Stimulated activated naive CD4-positive, alpha-beta T cell treated with Interleukin-2 at 50 U/mL for 16 hours (primary cell): ENCODE measurements at places on chromosomes 7 and 10.

- no peak for DNase-seq
Measured at GRCh38 chr10:119252051-119252465, 44.7 kb downstream of the GRK5 start.

- no peak for DNase-seq
Measured at GRCh38 chr10:10193848-10194247, 823.8 kb upstream of the CELF2 start.

GRCh38 chr7:85734823-85735222 lies 548.0 kb upstream of the SEMA3D start:
- DNase-seq, result no peak

DNA sequence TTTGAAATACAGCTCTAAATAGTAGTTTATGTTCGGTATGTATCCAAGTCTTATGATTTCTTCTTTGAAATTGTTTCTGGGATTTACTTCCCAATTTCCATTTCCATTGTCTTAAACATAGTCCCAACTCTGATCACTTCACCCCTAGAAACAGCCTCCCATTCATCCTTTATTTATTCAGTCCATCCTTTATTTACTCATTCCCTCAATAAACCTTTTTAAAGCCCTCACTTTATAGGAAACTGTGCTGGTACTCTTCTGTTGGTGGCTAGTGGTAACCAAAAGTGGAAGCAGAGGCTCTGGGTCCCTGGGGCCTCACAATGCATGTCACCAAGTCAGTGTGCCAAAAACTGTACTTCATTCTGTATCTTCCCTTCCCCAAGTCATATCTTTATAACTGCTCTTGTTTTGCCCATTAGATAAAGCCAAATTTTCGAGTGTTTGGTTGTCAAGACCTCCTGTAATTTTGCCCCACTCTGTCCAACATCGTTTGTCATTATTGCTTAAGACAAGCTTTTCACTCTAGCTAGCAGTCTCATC lies 3.9 kb upstream of the EPC1 start:
- no peak for DNase-seq

GRCh38 chr7:42621543-42622219 lies 290.2 kb downstream of the C7orf25 start:
- DNase-seq, result no peak

- DNase-seq, result no peak
Measured at GRCh38 chr10:69501657-69502056, 50.4 kb downstream of the TSPAN15 start.

- no peak for DNase-seq
Measured at GRCh38 chr7:33201821-33202220, 72.5 kb downstream of the BBS9 start.

DNA sequence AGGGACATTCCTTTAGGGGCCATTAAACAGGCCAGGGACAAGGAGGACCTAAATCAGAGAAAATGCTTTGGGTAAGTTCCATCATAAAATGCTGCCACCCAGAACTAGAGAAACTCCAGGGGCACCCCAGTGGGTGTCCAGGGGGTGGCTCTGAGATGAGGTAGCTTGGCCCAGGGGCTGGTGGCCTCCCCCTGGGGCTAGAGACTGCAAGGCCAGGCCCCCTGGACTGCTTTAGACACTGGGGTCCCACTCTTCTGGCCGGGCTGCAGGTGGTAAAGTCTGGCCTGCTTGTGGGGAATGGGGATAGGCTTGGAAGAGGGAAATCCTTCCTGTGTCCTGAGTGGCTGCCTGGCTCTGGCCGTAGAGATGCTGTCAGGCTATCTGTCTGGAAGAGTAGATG lies 169.6 kb upstream of the PODXL start:
- DNase-seq, result no peak

DNA sequence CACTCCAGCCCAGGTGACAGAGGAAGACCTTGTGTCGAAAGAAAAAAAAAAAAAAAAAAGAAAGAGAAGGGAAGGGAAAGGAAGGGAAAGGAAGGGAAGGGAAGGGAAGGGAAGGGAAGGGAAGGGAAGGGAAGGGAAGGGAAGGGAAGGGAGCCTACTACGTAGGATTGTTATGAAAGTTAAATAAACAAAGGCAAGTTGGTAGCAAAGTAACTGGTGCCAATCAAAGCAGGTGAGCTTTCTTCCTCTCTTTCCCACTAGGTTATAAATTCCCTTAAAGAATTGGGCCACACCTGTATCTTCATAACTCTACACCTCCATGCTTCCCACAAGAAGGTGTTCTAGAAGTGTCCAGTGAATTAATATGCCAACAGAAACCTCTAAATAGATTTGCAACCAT lies 96.3 kb upstream of the AFAP1L2 start:
- DNase-seq, result no peak

DNA sequence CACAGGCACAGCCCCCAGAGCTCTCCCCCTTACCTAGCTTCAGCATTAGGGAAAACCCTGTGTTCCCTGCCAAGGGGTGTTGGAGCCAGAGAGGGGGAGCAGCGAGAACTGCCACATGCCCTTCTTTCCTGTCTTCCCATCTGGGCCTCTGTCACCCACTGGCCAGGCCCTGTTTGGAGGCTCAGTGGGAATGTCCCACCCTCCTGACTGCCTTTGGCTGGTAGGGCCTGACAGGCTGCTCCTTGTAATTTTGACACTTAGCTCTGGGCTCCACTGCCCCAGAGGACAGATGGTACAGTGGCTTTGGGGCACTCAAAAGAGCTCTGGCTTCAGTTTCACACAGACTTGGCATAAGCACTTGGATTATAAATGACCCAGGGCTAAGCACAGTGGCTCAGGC lies 50.6 kb downstream of the GRID2IP start:
- no peak for DNase-seq

GRCh38 chr7:24857623-24858022 lies 100.4 kb upstream of the GSDME start:
- no peak for DNase-seq

DNA sequence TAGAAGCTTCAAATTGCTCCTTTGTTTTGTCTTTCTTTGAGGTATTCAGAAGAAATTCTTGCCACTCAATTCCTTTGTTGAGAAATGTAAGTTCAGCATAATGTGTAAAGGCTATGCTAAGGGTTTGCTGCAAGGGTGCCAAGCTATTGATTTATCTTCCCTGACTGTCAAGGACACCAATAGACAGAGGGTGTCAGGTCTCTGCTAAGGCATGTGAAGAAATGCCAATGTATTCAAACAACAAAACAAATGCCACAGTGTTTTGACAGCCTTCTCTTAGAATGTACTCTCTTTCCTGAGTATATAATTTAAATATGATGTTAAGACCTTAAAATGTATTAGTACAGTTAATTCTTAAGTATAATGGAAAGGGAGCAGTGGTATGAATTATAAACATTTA lies 62.4 kb downstream of the LRGUK start:
- no peak for DNase-seq

- DNase-seq, result no peak
Measured at GRCh38 chr10:56844978-56845529, 484.0 kb upstream of the ZWINT start.

- peak; percentile 55 for DNase-seq
Measured at GRCh38 chr7:127347567-127348246, 44.8 kb downstream of the ZNF800 start.

DNA sequence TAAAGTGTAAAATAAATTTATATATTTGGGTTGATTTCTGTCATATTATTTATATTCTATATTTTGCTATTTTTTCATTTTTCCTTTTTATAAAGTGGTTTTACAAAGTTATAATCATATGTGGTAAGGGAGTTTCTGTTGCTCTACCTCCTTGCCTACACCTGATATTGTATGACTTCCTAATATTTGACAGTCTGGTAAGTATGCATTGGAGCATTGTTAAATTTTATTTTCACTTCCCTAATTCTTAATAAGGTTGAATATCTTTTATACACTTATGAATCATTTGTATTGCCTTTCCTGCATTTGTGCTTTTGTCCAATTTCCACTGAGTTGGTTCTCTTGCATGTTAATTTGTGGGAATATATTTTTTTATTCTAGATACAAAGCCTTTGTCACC lies 492.4 kb downstream of the GRID1 start:
- no peak for DNase-seq

GRCh38 chr7:716636-717035 lies 9.9 kb upstream of the DNAAF5 start:
- DNase-seq, result no peak

DNA sequence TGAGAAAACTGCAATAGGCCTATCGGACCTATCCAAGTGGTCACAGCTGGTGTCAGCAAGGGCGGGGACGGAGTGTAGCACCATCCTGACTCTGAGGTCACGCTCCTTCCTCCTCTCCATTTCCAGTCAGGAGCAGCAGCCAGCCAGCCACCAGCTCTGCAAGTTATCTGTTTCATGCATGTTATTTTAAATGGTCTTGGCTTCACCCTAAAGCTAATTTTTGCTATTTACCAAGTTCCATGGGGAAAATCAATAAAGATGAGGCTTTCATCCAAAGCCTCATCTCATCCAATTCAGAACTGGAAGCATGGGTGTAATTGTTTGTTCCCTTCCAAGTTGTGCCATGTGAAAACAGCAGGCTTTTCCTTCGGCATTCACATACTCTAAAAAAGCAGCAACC lies 49.3 kb downstream of the ICA1 start:
- DNase-seq, result no peak

- DNase-seq, result no peak
Measured at GRCh38 chr7:12436896-12437535, 33.4 kb upstream of the VWDE start.

DNA sequence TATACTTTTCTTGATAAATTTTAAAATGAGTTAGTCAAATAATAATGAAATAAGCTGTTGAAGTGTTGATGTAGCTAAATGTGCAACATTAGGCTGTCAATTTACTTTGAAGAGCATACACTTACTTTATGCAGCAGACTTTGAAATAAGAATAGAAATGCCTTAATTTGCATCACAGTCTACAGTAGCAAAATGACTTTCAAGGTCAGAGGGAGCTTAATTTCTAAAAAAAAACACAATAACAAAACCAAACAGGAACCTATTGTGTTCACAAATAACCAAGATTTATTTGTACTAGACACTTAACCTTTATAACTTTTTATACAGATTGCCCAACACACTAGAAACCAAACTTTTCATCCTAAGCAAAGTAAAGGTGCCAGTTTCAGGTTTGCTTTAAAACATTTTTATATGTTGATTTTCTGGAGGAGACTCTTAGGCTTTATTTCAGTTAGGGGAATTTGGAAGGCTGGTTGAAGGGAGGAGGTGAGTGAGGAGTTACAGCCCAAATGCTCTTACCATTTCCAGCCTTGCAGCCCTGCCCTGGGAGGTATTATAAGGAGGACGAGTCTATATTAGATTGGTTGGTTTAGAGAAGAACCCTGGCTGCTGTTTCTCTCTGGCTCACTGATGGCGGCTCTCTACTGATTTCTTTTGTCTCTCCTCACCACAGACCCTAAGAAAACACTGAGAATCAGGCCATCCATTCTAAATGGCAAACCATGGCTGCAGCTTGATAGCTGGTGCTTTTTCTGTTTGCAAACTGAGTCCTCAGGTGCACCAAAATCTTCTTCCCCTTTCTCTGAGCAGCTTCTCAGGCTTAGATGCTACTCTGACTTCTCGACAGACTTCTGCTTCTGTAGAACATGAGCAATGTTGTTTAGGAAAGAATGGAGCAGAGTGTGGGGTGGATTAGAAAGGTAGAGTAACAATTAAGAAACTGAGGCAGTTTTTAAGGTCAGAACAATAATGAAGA lies 55.2 kb upstream of the RPA3 start:
- DNase-seq, result no peak

- no peak for DNase-seq
Measured at GRCh38 chr10:5827841-5828240, 14.6 kb upstream of the GDI2 start.

DNA sequence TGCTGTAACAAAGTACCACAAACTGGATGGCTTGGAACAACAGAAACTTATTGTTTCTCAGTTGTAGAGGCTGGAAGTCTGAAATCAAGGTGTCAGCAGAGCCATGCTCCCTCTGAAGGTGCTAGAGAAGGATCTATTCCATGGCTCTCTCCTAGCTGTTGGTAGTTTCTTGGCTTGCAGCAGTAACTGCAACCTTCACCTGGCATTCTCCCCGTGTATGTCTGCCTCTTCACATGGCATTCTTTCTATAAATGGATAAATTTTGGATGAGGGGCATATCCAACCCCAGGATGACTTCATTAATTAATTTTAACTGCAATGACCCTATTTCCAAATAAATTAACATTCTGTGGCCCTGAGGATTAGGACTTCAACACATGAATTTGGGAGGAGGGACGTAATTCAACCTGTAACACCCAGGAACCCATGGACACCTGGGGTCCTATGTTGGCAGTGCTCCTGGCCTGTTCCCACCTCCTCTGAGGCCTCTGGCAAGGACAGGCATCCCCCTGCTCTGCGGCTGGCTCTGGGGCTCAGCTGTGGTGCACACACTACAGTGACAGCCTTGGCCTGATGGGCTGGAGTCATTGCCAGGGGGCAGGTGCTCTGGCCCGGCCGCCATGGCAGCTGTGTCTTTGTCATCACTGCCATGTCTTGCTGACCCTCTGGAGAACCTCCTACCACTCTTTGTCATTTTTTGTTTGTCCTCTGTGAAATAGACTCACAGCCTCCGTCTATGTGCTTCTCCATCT lies 30.8 kb downstream of the LSMEM1 start:
- no peak for DNase-seq

GRCh38 chr10:16440396-16441133 lies 3.8 kb downstream of the PTER start:
- DNase-seq, result no peak

GRCh38 chr10:96093948-96094347 lies 36.1 kb upstream of the ZNF518A start:
- no peak for DNase-seq

DNA sequence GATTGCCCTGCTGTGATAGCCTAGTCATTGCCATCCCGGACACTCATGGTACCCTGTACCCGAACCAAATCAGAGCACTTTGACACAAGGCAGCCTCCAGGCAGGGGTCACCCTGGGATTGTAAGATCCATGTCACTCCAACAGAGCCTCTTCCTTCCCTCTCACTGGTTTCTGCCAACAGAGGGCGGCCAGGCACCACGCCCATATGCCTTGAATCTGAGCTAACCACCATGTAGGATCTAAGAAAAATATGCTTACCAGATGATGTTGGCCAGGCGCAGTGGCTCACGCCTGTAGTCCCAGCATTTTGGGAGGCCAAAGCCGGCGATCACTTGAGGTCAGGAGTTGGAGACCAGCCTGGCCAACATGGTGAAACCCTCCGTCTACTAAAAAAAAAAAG lies 389.2 kb upstream of the KLF6 start:
- no peak for DNase-seq

DNA sequence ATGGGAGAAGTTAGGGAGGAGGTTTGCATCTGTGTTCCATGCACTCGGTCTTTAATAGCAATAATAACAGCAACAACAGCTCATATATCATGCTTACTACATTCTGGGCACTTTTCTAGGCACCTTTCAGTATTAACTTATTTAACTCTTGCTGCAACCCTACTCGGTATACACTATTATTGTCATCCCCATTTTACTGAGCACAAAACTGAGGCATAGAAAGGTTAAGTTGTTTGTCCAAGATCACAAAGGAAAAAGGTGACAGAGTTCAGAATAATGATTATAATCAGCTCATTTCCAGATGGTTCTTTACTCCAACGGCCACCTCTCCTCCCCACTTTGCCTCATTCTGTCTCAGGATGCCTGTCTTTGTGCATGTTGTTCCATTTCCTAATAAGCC lies 102.1 kb upstream of the ABI1 start:
- DNase-seq, result no peak

- no peak for DNase-seq
Measured at GRCh38 chr10:47339759-47340607, 8.2 kb upstream of the RBP3 start.
